ENCODE measurements at places on chromosomes 11 and 22. TPM values are rescaled to one million over a fixed set of nuclear protein-coding genes. Genes with fewer than 3 reads are reported as not detected.

- DNase-seq, result no peak
Measured at GRCh38 chr11:105181521-105181920, 42.0 kb upstream of the CARD18 start.

DNA sequence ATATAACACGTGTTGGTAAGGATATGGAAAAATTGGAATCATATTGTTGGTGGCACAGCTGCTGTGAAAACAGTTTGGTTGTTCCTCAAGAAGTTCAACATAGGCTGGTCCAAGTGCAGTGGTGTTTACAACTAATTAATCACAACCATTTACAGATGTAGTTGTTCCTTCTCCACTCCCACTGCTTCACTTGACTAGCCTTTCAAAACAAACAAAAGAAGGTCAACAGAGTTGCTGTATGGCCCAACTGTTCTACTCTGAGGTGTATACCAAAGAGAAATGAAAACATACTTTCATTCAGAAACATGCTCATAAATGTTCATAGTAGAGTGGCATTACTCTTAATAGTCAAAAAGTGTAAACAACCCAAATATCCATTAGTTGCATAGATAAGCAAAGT lies 36.6 kb upstream of the ACAT1 start:
- DNase-seq, result no peak

DNA sequence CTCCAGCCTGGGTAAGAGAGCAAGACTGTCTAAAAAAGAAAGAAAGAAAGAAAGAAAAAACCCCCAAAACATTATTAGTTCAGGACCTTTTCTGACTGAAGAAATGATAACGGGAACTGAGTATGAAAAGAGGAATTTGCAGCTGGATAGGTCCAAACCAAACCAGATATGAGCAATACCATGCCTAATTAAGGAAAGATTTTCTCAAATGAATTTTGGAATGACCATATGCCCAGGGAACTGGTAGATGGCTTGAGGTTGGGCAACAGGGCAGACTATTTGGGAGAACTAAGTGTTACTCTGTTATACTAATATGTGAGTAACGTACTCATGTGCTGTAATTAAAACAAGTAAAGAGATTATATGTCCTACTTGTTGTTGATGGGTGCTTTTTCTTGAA lies 186.1 kb downstream of the TMEM135 start:
- DNase-seq, result no peak

DNA sequence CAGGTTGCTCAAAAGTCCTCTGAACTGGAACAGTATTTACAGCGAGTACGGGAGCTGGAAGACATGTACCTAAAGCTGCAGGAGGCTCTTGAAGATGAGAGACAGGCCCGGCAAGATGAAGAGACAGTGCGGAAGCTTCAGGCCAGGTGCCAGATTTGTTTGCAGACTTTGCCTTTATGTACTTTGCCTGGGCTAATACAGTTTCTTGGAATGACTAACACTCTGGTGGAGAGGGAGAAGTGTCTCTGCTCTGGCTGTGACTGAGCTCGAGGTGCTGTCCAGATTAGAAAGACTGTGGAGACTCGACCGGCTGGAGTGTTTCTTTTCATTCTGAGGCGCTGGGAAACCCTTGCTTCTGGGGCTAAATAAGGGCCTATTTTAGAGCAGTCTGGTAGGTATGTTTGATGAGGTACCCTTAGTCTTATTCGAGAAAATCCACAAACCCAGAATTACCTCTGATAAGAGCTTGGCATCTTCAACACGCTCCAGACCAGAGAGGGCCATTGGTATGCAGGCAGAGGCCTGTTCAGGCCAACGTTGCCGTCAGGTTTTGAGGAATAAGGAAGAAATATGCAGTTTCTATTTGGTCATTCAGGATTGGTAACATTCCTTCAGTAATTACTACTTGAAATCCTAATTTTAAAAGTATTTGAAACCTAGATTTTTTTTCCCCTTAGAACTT lies 76.5 kb downstream of the SWAP70 start:
- DNase-seq, result no peak

GRCh38 chr11:63015521-63016215 lies at the start of gene SLC22A8:
Gene SLC22A8 (minus strand): TSS chr11:63015841. CDS start chr11:63014958, 883 bp downstream.
- no peak for DNase-seq

- no peak for DNase-seq
Measured at GRCh38 chr11:84870486-84870885, 756.7 kb downstream of the DLG2 start.

DNA sequence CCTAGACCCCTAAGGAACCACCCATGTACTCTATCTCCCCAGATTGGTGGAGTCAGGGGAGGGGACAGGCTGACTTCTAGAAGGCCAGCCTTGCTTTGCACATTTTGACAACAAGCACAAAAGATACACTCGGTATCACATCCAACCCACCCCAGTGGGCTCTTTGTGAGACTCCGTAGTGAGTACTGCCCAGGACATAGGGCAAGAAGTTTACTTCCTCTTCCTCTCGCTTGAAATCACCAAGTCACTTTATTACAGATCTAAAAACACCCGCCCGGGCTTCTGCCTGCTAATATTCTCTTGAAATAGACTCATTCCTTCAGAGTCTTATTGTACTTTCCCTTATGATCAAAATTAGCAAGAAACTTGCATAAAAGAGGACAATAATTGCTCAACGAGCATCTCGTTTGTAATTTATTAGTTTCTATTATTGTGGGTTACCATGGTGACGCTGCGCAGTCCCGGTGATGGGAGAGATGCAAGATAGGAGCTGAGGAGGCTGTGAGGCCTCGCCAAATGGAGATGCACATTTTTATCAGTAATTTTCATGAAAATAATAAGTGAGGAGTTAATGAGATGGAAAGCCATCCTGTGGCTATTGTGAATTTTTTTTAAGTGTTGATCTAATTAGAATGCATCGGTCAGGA lies 96.9 kb downstream of the FEZ1 start:
- no peak for DNase-seq

DNA sequence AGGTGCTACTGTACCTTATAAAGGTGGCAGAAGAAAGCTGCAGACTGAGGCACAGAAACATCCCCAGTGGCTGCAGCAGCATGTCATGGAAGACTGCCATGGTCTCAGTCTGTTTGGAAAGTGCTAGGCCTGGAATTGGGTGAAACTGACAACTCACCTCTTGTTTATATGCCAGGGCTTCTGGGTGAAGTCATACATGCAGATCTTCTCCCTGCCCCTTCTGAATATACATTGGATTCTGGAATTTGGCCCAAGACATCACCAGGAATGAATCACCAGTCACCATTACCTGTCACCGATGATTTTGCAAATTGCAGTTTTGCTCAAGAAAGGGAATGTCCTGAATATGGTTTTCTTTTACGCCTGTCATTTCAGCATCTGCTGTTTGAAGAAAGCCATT lies at the start of gene PLET1:
PLET1 (minus strand) TSS at position 371 of the 400 bp plus-strand sequence; CDS start at position 100, 271 bp downstream.
- no peak for DNase-seq

- DNase-seq, result peak; percentile 50
Measured at GRCh38 chr11:3056296-3057068, 741 bp downstream of the CARS1 start.

MMP13 gene
- not detected for total RNA-seq
